ENCODE measurements at places on chromosomes 12 and 14.

- DNase-seq: no peak
Measured at GRCh38 chr14:89480278-89480677, 63.2 kb upstream of the FOXN3 start.

- no peak for DNase-seq
Measured at GRCh38 chr12:108699955-108700563, 31.3 kb downstream of the CORO1C start.

DNA sequence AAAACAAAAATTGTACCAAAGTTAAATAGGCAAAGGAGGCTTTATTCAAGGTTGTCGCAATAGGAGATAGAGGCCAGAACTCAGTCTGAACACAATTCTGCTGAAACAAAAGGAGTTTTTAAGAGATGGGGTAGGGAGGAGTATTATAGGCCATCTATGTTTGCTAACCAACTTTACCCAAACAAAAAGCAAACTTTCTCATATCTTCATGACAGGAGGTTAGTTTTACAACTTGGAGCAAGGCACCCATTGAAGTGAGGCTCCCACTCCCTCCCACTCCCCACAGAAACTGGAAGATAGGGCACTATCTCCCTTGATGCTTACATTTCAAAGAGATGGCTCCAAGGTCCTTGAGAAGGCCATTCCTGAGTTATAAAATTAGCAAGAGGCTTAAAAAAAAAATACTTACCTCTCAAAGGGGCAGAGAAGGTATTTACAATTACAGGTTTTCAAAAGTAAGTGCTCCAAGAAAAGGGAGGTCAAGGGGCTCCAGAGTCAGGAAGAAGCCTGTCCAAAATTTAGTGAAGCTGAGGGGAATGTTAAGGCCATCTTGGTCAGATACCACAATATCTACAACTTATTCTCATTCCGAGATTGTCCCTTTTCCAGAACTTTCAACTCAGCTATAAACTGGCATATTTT, 84.4 kb upstream of the DHRS4 start:
- no peak for DNase-seq

- DNase-seq: no peak
Measured at GRCh38 chr12:91138337-91138920, 27.1 kb upstream of the LUM start.

DNA sequence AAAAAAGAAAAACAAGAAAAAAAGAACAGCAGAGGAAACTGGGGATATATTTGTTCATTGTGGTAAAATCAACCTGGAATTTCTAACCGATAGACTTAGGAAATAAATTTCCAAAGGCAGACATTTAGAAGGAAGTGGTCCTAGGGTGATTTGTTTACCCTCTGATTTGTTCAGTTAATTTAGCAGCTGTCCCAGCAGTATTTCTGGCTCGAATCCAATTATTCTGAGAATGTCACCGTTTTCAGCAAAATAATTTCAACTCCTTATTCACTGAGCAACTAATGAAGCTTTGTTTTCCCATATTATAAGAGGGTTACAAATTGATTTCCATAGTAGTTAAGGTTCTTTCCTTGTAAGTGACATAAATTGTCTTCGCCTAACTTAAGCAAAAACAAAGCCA, 285.2 kb upstream of the SYT10 start:
- no peak for DNase-seq

- DNase-seq: no peak
Measured at GRCh38 chr14:103123634-103124500, 606 bp downstream of the TNFAIP2 start.

DNA sequence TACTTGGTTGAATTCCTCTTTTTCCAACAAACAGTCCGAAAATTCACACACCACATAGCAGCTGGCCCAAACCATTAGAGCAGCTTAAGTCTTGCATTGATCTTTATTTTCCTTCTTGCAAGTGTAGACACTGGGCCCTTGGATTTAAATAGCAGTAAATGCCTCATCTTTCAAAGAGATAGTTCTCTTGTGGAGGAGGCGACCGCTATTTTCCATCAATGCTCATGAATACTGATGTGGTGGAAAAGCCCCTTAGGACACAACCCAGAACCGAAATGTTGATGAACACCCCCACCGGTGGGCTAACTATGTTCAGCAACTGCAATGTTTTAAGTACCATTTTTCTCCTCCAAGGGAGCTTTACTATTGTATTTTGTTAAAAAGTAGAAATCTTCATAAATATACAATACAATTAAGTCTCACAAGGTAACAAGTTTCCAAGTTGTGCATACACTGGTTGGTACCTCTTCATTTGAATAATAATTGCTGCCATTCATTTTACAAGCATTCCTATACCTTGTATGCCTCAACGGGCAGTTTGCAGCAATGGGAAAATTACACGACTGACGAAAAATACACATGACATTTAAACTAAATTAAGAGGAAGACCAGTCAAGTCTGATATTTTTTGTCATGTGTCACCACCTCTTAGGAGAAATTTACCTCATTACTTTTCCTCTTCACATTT, 18.0 kb downstream of the NIN start:
- no peak for DNase-seq

DNA sequence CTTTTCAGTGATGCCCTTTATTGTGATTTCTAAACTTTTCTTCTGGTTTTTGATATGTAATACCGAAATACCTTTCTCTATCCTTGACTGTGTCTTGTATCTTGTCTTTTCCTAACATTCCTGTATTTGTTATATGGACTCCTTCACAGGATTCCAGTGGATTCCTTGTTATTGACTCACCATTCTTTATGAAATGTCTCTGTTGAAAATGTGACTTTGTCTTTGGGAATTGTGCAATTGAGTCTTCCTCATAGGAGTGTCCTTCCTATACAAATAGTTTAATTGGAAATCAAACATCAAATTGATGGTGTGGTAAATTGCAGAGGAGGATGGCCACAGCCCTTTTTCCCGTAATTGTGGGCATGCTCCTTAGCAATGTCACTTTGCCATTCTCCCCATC, 296.6 kb upstream of the KITLG start:
- DNase-seq: no peak

DNA sequence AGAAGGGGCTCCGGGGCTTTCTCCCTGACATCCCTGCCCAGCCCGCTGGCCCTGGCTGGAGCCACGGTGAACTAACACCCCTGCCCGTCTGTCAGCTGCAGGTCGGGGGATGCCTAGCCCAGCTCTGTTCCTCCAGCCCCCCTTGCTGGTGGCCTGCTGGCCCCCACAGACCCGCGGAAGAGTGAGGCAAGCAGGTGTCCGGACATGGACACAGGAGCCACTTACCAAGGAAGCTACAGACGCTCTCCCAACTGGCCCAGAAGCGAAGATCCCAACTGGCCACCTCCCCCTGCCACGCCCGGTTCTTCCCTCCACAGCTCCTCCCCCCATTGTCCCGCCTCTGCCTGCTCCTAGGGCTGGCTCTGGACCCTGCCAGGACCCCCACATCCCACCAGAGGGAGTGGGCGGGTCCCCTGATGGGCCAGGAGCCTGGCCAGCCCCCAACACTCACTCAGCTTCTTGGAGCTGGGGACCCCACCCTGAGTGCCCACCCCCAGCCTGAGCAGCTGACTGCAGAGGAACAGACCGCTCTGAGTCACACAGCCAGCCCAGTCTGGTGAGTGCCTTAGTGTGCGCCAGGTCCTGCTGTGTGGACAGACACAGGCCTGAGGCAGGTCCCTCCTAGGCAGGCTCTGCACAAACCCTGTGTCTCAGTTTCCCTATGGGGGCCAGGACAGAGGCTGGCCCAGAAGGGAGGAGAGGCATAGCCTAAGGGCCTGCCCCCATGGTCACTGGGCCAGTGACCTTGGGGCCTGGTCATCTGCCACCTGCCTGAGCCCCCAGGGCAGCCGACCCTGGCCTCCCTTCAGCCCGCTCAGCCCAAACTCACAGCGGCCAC, 7.7 kb downstream of the AHNAK2 start:
- no peak for DNase-seq

GRCh38 chr12:130593056-130593455, 123.0 kb downstream of the RIMBP2 start:
- no peak for DNase-seq
